Left renal cortex interstitium (tissue), 4 donors: ENCODE measurements at places on chromosomes 12 and 14.
A peak's percentile ranks its signal among the peaks of the same experiment; 100 is the strongest.

DNA sequence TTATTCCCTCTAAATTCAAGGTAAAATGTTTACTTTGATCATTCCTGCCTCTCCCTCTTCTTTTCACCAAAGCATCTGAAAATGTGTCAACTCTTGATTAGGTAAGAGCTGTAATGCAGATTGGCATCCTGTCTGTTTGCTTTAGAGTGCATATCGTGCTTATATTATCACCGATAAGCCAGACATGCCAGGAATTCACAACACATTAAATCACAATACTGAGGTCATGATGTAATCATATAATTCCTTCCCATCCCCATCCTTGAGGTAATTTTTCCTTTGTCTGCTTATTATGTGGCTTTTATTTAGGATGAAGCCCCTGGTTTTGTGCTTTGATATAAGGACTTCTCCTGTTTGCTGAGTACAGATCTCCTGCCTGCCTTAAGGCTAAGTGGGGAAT is 10.2 kb downstream of the DDX47 start:
- DNase-seq: no peak

DNA sequence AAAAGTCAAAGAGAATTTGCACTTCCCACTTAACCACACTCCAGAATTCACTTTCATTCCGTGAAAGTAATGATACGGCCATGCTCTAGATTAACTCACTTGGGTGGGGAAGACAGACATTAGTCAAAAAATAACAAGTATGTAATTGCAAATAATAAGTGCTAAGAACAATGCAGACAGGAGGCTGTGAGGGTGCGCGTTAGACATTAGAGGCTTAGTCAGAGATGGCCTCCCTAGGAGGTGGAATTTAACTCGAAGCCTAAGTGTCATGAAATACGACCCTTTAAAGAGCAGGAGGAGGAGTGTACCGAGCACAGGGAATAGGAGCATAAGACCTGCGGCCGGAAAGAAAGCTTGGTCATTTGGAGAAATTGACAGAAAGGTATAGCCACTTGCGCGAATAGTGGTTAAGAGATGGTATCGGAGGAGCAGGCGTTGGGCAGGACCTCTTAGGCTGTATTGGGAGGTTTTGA is 628 bp downstream of the SNRPF start:
- peak; percentile 48 for DNase-seq

DNA sequence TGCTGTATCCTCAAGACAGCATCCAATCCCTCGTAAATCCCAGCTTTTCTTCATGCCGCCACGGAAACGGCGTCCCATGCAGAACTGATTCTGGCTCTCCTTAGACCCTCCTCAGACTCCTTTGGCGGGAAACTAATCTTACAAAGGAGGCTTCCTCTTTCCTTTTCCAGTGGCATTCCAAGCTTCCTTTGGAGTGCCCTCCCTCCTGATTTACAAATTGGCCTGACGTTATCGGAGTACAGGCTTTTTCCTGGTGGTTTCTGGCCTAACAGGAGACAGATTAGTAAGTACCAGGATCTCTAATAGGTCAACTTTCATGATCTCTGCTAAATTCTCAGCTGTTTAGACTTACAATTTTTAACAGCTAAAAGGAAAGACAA is 1.3 kb upstream of the ZDHHC17 start:
- peak; percentile 9 for DNase-seq

DNA sequence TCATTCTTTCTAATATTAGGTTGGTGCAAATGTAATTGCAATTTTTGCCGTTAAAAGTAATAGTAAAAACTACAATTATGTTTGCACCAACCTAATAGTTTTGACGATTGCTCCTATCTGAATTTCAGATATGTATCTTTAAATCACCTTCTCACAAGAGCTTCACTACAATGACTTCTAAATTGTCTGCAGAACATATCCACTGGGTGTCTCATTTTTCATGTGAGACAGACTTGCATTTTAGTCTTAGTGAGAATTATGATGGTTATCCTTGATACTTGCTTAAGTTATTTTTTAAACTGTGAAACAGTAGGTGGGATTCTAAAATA is 84.6 kb downstream of the ITPR2 start:
- no peak for DNase-seq

GRCh38 chr12:41968599-41968998 is 176.1 kb downstream of the GXYLT1 start:
- DNase-seq: no peak

DNA sequence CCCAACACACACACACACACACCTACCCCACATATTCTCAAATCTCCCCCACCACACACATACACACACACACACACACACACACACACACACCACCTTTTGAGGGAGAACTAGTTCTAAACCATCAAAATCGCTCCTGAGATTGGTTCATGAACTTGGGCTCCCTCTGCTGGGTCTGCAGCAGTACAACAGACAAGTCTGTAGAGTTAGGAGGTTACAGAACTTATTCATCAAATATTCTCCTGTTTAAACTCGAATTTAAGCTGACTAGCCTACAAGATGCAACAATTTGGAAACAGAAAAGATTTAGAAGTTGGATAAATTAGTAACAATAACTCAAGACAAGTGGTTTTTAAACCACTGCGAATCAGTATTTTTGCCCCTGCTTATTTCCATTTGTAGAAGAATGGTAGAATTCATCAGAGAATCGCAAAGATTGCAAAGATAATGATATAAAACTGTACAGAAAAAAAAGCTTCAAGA is 136.4 kb upstream of the USP15 start:
- peak; percentile 1 for DNase-seq

- no peak for DNase-seq
Measured at GRCh38 chr14:94346841-94347240, 23.7 kb upstream of the SERPINA6 start.

DNA sequence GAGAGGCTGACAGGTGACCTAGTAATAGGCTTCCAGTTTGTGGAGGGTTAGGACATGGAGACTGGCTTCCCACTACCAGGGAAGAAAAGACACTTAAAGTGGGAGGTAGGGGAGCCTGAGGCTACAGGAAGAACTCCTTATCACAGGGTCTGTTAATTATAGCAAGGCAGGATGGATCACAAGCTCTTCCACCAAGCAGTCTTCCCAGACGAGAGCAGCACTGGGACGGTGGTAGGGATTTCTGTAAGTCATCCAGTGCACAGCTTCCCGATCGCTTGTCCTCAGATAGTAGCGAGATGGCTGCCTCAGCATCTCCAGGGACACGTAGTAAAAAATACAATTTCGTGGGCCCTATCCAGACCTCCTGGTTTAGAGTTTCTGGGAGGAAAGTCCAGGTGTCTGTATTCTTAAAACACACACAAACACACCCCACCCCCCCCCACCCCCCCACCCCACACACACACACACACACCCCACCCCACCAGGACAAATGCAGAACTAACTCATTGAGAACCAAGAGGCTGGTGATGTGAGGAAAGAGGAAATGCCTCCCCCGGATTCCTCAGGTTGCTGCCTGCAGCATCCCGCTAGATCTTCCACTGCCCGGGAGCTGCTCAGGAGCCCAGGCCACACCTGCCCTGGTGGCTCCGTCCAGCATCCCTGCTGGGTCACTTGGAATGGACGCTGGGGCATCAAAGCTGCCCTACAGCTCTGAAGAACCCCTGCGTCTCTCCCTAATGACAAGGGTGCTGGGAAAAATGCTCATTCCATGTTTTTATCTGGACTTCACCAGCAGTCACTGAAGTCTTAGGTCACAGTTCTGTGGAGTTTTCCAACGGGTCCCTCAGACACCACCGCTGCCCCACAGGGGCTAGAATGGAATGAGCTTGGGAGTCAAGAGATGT is 307.2 kb downstream of the CACNA1C start:
- DNase-seq: no peak

- DNase-seq: no peak
Measured at GRCh38 chr14:99254328-99255009, 17.5 kb downstream of the BCL11B start.

DNA sequence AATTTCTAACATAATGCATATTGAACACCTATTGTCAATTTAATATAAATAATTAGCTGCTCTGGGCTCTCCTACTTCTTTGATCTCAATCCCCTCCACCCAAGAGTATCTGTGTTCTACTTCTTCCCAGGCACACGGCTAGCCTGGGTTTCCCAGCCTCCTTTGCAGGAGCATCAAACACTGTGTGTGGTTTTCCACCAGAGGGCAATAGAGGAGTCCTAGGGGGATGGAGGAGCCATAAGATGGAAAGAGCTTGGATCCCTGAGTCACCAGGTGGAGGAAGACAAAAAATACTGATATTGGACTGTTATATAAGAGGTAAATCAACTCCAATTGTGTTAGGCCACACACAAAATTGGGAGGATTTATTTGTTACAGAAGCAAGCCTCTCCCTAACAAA is 333.7 kb downstream of the GLT1D1 start:
- no peak for DNase-seq

DNA sequence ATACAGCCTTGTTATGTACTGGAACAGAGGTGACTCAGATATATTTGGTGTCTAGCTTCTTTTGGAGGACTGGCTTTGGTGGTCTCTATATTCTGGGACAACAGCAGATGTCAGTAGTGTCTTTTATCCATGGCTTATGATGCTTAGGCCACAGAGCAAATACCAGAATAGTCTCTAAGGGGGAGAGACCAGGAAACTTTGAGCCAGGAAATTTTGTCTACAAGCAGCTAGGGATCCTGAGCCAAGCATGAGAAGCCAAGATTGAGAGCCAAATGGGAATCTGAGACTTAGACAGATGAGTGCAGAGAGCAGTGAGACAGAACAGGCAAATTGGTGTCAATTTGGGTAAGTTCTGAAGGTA is 28.4 kb upstream of the PTPRR start:
- DNase-seq: no peak

GRCh38 chr12:78062786-78063185 is 232.1 kb downstream of the NAV3 start:
- no peak for DNase-seq

DNA sequence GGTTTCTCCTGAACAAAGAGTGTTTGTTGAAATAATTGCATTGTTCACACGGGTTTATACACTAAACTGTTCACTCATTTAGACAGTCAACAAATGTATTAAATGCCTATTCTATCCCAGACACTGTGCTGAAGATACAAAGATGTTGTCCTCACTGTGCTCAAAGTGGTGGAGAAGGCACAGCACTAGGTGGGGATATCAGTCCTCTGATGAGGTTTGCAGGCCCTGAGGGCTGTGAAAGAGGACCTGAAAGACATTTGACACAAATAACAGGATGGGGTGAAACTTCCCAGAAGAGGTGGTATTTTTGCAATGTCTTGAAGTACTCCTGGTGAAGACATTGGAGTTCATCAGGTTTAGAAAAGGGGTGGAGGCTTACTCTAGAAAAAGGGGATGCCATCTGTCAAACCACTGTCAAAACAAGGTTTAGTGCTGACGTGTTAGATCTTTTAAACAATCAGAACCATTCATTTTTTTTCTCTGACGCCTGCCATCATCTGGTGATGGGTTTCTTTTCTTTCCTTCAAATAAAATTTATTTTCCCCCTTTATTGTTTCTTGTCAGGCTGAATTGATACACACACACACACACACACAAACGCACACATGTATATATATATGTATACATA is 69.5 kb downstream of the ACSS3 start:
- no peak for DNase-seq

DNA sequence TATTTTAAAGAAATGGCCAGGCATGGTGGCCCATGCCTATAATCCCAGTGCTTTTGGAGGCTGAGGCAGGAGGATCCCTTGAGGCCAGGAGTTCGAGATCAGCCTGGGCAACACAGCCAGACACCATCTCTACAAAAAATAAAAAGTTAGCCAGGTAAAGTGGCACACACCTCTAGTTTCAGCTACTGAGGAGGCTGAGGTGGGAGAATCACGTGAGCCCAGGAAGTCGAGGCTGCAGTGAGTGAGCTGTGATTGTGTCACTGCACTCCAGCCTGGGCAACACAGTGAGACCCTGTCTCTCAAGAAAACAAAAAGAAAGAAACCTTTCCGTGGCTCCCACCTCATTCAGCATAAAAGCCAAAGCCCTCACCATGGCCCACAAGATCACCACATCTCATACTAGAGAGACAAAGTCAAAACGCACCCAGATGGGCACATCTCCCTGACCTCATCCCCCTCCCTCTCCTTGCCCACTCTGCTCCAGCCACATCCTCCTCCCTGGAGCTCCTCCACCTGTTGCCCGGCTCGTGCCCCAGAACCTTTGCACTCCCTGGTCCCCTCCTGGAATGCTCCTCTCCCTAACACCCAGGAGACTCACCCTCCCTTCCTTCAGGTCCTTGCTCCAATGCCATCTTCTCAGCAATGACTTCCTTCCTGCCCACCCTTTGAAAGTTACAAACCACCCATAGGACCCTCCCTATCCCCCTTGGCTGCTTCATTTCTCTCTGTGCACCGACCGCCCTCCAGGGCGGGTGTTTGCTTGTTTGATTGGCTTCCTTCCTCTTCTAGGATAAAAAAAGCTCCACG is 4.8 kb upstream of the SCARB1 start:
- no peak for DNase-seq

GRCh38 chr14:95910628-95911027 is 34.0 kb downstream of the TUNAR start:
- DNase-seq: no peak

DNA sequence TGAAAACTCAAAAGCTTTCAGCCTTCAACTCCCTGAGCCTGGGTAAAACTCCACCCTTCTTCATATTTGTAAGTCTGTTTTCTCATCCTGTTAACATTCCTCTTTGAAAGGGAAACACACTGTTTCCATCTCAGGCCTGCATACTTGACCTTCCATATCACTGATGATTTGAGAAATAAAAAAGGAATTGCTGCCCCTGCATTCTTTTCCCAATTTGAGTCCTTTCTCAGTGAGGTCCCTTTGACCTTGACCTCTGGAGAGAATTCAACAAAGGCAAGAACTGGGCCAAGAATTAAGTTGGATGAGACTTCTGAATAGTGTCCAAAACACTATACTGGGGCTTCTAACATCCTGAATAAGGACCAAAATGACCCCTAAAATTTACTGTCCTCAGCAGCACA is 108.0 kb downstream of the AEBP2 start:
- DNase-seq: peak; percentile 68
